ENCODE measurements at places on chromosomes 13 and 19.

GRCh38 chr13:33270895-33271538 is 14.5 kb downstream of the STARD13 start:
- no peak for DNase-seq

DNA sequence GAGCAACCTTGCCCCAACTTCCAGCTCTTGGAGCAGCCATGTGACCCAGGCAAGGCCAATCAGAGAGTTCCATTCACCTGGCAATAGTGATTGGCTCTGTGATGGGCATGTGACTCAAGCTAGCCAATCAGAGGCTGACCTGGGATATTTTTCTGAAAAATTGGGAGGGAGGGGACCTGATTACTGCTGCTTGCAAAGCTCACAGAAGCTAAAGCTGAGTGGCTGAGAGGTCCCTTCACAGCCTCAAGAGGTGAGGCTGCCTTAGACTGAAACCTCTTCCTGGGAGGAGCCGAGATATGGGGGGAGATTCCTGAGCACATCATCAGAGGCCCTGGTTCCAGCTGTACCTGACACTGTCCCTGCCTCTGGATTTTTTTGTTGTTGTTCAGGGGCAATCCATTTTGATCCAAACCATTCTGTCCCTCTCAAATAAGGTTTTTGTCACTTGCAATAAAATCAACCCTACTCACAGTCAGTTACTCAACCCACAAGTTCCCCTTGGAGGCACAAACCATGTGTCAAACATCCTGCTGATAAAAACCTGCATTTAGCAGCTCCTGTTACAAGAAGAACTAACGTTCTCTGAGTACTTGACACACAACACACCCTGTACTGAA is 4.8 kb downstream of the CIB3 start:
- DNase-seq, result no peak

DNA sequence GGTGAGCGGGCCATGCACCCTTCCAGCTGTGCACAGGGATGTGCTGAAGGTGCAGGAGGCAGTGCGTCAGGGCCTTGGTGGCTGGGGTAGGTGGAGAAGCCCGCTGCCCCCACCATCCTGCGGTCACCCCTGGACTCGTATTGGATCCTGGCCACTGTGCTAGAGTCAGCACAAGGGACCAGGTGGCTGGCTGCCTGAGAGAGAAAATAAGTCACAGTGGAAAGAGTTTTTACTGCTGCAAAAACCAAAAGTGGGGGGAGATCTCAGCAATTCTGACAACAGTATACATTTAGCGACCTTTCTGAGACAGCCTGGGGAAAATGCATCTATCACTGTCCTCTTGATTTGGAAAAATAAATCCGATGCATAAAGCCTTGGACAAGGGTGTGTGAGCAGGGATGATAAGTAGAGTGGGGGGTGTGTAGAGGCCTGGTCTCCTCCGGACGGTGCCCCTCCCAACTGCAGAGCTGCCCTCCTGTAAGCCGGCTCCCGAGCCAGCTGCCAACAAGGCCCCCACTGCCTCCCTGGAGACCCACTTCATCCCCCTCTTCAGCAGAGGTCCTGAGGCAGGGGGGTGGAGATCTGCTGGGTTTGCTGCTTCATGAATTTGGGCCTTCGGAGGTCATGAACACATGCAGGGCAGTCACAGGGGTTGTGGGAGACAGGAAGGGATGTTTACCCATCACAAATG is 84.2 kb downstream of the SLC7A1 start:
- no peak for DNase-seq

DNA sequence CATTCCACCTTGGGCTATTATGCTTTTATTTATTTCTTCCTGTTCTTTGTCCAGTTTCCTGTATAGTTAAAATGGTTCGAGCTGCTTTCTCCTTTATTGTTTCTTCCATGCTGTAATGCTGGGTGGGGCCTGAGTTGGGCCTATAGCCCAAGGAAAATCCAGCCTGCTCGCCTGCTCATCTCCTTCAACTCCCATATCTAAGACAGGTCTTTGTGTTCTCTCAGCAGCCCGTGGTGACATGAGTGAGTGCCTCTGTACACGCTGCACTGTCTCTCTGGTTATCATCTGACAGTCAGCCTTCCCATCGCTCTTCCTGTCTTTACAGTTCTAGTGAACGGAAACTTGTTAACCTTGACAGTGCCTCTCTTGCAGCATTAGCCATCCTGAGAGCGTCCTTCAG is 221.9 kb upstream of the SLC10A2 start:
- no peak for DNase-seq

GRCh38 chr19:17125062-17125727 is 49.6 kb downstream of the MYO9B start:
- no peak for DNase-seq

GRCh38 chr19:6413291-6413690 is 11.3 kb downstream of the KHSRP start:
- DNase-seq, result no peak

GRCh38 chr19:7428651-7429113 is 60.2 kb downstream of the PEX11G start:
- no peak for DNase-seq

GRCh38 chr19:13060964-13061927 is 41.4 kb downstream of the LYL1 start:
- no peak for DNase-seq

DNA sequence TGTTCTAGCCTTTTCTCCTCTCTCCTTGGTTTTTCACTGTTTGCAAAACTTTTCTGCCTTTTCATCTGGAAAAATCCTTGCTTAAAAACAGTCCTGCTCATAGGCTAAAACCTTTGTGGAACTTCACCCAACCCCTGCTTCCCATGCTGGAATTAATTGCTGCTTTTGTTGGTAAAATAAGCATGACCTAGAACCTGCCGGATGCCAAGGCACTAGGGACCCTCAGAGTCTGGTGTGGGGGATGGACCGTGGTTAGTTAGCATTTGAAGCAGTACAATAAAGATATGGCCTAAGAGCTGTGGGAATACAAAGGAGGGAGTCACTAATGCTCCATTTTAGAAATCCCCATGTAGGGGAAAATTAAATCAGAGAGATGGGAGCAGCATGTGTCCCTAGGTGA is 326.3 kb downstream of the KCNRG start:
- DNase-seq, result no peak

DNA sequence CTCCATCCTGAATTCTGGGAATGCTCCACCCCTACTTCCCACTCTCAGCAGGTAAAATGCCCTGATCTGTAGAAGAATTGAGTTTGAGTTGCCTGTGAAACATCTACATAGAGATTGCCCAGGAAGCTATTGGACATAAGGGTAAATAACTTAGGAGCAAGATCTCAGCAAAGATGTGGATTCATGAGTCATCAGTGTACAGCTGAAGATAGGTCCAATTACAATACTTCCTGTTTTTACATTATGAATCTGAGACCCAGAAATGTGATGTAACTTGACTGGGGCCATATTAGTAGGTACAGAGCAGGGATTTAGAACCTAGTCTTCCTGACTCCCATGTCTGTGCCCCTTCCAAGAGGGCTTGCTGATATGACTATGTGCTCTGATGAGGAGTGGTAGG is 79.4 kb upstream of the FNDC3A start:
- DNase-seq, result no peak

GRCh38 chr13:101412076-101412475 is 4.2 kb downstream of the NALCN start:
- DNase-seq, result no peak

DNA sequence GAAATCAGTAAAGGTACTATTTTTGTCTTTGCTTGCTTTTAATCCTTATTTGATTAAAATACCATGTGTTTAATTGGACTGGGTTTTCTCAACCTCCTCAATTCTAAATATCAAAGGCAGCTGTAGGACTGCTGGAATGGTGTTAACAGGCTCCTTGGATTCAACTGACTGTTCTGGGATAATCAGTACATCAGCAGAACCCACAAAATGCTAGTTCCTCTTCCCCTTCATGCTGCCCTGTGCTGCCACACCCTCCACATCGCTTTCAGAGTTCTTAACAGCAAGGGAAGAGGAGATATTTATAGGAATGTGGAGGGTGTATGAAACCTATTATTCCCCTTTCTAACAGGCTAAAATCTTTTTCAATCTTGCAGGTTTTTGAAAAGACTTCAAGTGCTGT is 82.4 kb downstream of the KCTD12 start:
- DNase-seq, result no peak

DNA sequence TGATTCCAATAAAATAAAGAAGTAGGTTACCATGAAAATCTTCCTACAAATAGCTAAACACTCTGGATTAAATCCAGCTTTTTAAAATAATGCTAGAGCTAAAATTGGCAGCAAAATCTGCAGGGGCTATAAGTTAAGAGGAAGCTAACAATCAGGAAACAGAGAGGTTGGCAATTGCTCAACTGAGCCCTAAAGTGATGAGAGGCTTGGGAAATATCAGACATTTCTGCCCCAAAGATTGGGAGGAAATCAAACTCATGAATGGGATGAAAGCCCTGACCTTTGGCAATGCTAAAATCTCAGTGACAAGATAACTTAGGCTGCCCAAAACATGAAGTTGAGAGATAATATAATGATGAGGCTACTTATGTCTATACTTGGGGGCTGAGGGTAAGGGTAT is 1437.9 kb downstream of the EFNB2 start:
- DNase-seq, result no peak

- DNase-seq, result no peak
Measured at GRCh38 chr13:76790980-76791819, 95.0 kb downstream of the KCTD12 start.

DNA sequence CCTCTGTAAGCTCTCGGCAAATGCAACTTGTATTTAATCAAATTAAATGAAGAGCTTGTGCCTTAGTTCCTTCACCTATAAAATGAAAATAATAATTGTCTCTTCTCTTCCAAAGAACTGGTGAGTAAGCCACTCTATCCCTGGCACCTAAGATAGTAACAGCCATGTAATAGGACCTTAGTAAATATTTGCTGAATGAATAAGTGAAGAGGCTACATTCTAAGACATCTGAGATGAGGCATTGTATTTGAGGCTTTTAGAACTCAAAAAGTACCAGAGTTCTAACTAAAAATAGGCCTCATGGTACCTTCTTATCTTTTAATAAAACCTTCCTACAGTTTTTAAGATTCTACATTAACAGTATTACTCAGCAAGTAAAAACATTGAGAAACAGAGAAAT is 17.3 kb upstream of the DCLK1 start:
- DNase-seq, result no peak

DNA sequence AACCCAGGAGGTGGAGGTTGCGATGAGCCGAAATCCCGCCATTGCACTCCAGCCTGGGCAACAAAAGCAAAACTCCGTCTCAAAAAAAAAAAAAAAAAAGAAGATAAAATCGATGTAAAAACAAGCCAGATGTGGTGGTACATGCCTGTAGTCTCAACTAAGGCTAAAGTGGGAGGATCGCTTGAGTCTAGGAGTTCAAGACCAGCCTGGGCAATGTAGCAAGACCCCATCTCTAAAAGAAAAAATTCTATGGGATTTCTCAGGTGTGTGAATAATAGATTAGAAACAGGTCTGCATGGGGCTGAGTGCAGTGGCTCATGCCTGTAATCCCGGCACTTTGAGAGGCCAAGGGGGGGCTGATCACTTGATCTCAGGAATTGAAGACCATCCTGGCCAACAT is 11.1 kb downstream of the PGPEP1 start:
- DNase-seq, result no peak

DNA sequence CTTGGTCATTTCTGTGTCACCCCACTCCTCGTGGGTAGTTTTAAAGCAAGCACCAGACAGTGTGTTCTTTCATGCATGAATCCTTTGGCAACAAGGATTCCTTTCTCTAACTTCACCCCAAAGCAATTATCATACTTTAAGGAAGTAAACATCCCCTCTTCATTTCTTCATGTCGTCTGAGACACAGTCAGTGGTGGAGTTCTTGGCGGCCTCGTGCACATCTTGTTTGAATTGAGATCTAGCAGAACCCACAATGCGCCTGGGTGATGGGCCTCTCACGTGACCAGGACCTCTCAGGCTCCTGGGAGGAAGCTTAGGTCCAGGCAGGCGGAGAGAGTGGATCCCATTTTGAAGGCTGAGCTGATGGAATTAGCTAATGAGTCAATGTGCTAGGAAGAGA is 2.6 kb downstream of the ACSBG2 start:
- peak; percentile 50 for DNase-seq

DNA sequence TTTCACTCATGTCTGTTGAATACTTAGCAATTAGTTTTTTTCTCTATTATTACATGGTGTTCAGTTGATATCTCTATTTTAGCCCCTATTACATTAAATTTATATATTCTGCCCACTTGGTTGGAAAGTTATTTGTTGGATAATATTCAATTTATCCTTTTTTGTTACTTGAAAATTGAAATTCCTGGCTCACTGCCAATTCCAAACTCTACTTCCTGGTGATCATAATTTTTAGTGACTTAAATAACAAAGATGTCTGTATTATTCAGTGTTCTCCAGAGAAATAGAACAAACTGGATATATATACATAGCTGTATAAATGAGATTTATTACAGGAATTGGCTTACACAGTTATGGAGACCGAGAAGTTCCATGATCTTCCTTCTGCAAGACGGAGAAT is 93.6 kb downstream of the GPC5 start:
- no peak for DNase-seq

- no peak for DNase-seq
Measured at GRCh38 chr13:34864671-34865070, 77.4 kb upstream of the NBEA start.

DNA sequence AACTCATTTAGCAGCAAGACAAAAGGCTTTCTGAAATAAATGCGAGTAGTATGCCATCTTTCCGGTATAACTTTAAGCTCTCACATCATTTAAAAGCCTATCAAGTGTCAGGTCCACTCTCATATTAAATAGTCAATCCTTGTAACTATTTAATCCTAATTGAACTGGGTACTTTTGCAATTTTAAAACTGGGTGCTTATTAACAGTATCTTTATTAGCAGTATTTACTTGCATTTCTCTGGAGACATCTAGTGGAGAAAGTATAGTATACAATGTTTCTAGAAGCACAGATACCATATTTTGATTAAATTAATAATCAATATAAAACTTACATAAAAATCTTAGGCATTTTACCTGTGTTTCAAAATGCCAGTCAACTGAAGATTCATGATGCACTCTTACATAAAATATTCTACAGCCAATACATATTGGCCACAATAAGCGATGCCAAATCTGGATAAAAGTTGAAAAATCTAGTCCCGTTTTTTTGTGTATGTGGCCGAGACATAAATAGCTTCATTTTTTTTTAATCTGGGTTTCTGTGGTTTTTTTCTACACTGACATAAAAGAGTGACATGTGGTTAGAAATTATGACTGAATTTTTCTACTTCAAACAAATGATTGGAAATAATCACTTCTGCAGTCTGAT is 4.3 kb upstream of the POSTN start:
- no peak for DNase-seq

- peak; percentile 93 for DNase-seq
Measured at GRCh38 chr13:77859450-77859849, 59.2 kb downstream of the EDNRB start.

All from AG09319 (cell line).